ENCODE measurements at places on chromosomes 5 and 9.

- no peak for DNase-seq
Observed at GRCh38 chr9:132888151-132888550, 9.5 kb downstream of the SPACA9 start.

- DNase-seq = no peak
Observed at GRCh38 chr5:172733974-172734346, 37.0 kb downstream of the DUSP1 start.

- DNase-seq = no peak
Observed at GRCh38 chr5:171207256-171207847, 101.7 kb upstream of the TLX3 start.

DNA sequence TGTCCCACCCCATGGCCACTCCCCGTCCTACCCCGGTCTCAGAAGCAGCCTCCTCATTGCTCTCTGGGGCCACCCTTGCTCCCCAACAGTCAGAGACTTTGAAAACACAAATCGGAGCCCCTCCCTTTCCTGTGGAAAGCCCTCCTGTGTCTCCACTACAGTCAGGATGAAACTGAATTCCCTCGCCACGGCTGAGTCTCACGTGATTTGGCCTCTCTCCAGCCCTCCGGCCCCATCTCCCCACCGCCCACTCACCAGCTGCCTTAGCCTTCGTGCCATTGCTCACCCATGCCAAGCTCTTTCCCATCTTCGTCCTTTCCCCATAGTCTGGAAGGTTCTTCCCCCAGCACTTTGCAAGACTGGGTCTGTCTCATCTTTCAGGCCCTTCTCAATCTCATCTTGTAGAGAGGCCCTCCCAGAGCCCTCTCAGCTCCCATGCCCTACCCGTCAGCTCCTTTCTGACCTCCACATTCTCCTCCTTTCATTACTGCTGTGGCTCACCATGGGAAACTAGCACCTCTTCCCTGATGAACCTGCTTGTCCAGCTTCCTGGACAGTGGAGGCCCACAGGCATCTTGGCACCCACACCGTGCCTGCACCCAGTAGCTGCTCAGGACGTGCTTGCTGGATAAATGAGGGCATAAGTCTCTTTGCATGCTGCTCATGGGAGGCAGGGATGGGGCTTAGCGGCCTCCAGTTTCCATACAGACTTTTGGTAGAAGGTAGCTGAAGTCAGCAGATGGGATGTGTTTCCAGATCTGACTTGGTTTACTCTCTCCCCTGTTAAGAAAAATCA lies 126.4 kb upstream of the COL5A1 start:
- no peak for DNase-seq

- peak; percentile 93 for DNase-seq
Observed at GRCh38 chr5:133423618-133424282, 188.6 kb downstream of the FSTL4 start.

DNA sequence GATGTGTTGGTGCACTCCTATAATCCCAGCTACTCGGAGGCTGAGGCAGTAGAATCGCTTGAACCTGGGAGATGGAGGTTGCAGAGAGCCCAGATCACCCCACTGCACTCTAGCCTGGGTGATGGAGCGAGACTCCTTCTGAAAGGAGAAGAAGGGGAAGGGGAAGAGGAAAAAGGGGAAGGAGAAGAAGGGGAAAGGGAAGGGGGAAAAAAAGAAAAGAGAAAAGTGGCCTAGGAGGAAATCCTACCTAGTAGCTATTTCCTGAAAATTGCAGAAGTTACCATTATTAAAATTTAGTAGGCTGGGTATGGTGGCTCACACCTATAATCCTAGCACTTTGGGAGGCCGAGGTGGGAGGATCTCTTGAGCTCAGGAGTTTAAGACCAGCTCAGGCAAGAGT lies 67.4 kb downstream of the ARRDC3 start:
- no peak for DNase-seq

All from activated CD8-positive, alpha-beta memory T cell treated with anti-CD3 and anti-CD28 coated beads, Interleukin-2, amount 50 U/mL, for 48 hours (primary cell).